Glutamatergic neuron (in vitro differentiated cells): ENCODE measurements at places on chromosomes 5 and 9. TPM values are rescaled to one million over a fixed set of nuclear protein-coding genes. Genes with fewer than 3 reads are reported as not detected.

DNA sequence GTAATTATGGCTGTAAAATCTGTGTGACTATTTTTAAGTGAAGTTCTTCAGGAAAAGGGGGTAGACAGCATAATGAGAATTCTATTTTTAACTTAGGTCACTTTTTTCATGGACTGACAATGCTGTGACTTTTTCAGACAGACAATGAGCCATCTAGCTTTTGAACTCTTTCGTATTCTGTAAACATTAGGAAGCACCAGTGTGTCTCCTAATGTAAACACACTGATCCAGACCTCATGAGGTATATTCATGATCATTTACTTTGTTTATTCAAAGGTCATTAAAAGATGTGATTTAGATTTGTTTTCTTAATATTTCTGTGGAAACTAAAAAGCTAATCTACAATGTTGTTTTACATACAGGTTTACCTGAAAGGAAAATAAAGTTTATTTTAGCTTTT, 352.6 kb downstream of the ADGRV1 start:
- no peaks in the 10 kb centered on the region for H3K36me3 ChIP-seq
- no peaks in the 10 kb centered on the region for H3K27me3 ChIP-seq
- peaks cover 7% of the 10 kb centered on the region for H3K4me1 ChIP-seq
- H3K27ac ChIP-seq = no peak overlapping the region
- DNase-seq = no peak
- H3K4me3 ChIP-seq = no peak overlapping the region

- H3K4me1 ChIP-seq = no peaks in the 10 kb centered on the region
- H3K27ac ChIP-seq = no peak overlapping the region
- H3K36me3 ChIP-seq = peaks cover 2% of the 10 kb centered on the region
- H3K4me3 ChIP-seq = no peak overlapping the region
- no peak for DNase-seq
These were observed 165.6 kb downstream of the YTHDC2 start for GRCh38 chr5:113678924-113679575.

DNA sequence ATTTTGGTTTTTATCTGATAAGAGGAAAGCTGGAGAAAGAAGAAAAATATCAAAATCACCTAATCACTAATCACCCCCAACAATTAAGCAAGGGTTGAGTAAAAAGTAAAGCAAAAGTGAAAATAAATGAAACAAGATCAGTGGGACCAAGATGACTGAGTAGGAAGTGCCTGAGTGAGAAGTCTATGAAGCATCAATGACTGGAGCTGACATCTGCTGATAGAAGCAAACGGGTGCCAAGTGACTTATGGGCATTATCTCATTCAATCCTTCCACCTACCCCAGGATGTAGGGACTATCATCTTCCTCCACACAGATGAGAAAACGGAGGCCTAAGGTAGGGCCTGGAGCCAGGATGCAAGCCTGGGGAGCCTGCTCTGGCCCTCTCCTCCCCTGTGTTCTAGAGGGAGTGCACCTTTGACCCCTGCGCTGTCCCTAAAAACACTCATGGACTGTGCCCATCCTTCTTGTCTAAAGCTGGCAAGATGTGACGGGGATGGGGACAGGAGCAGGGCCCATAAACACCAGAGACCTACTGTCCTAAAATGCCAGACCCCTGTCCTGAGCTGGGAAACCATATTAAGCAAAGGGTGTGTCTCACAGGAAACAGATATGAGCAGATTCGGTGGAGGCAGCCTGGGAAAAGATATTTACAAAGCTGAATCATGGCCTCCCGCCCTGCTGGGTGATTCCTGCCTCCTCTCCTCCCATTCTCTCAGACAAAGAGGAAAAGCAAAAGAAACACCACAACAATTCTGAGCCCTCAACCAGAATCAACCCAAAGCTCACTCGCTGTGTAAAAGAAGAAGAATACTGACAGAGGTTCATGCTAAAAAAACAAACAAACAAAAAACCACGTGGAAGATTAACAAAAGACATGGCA, 116.0 kb downstream of the AUH start:
- no peaks in the 10 kb centered on the region for H3K36me3 ChIP-seq
- no peak overlapping the region for H3K27ac ChIP-seq
- no peak overlapping the region for H3K4me3 ChIP-seq

- DNase-seq = no peak
- no peaks in the 10 kb centered on the region for H3K27me3 ChIP-seq
- H3K4me3 ChIP-seq = no peak overlapping the region
These were observed 118.8 kb downstream of the GLIS3 start for GRCh38 chr9:4180907-4181605.

GRCh38 chr5:75536147-75536546, 24.5 kb downstream of the POLK start:
- H3K36me3 ChIP-seq = peaks cover 20% of the 10 kb centered on the region
- no peak overlapping the region for H3K4me3 ChIP-seq
- H3K27ac ChIP-seq = peak overlapping the region; percentile 19
- DNase-seq = no peak
- peaks cover 10% of the 10 kb centered on the region for H3K4me1 ChIP-seq

DNA sequence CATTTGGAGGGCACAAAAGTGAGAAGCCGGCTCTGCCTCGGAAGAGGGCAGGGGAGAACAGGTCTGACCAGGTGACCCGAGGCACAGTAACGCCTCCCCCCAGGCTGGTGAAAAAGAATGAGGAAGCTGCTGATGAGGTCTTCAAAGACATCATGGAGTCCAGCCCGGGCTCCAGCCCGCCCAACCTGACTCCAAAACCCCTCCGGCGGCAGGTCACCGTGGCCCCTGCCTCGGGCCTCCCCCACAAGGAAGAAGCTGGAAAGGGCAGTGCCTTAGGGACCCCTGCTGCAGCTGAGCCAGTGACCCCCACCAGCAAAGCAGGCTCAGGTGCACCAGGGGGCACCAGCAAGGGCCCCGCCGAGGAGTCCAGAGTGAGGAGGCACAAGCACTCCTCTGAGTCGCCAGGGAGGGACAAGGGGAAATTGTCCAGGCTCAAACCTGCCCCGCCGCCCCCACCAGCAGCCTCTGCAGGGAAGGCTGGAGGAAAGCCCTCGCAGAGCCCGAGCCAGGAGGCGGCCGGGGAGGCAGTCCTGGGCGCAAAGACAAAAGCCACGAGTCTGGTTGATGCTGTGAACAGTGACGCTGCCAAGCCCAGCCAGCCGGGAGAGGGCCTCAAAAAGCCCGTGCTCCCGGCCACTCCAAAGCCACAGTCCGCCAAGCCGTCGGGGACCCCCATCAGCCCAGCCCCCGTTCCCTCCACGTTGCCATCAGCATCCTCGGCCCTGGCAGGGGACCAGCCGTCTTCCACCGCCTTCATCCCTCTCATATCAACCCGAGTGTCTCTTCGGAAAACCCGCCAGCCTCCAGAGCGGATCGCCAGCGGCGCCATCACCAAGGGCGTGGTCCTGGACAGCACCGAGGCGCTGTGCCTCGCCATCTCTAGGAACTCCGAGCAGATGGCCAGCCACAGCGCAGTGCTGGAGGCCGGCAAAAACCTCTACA, 11.8 kb downstream of the QRFP start:
- DNase-seq = no peak
- no peak overlapping the region for H3K4me3 ChIP-seq
- peaks cover 10% of the 10 kb centered on the region for H3K27me3 ChIP-seq

DNA sequence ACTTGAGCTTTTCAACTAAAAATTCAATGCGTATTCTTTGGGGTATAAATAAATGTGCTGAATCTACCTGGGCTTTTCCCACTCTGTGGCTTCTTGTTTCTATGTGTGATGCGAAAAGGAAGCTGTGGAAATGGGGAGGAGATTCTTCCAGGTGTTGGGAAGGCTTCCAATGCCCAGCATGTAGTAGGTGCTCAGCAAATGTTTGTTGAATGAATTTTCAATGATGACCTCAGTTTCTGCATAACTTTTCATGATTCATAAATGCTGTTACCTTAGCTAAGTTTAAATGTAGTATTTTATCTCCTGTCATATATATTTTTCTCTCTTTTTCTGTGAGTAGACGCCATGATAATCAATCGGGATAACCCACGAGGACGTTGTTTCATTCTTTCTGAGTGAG, 25.6 kb upstream of the KCNMB1 start:
- H3K4me1 ChIP-seq = no peaks in the 10 kb centered on the region
- no peak overlapping the region for H3K27ac ChIP-seq
- DNase-seq = no peak
- H3K4me3 ChIP-seq = no peak overlapping the region
- peaks cover 4% of the 10 kb centered on the region for H3K27me3 ChIP-seq
- no peaks in the 10 kb centered on the region for H3K36me3 ChIP-seq

DNA sequence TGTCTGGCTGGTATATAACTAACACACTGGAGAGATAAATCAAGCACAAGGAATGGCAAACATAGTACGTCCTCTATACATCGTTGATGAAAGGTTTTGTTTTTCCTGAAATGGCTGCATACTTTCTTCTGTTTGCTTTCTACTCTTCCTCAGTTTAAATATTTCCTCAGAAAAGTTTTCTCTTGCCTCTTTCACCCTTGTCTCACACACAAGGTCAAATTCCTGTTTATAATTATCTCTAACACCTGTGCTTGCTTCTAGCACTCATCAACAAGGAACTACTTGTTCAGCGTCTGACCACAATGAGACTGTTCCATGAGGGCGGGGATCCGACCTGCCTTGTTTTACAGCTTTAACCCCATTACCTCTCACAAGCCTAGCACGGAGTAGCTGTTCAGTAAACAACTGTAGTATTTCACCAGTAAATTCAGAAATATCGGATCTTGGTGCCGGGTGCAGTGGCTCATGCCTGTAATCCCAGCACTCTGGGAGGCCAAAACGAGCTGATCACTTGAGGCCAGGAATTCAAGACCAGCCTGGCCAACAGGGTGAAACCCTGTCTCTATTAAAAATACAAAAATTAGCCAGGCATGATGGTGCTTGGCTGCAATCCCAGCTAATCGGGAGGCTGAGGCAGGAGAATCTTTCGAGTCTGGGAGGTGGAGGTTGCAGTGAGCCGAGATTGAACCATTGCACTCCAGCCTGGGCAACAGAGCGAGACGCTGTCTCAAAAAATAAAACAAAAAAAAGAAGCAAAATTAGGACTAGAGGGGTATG, 37.0 kb downstream of the NR6A1 start:
- no peak overlapping the region for H3K27ac ChIP-seq
- H3K4me3 ChIP-seq = no peak overlapping the region
- no peaks in the 10 kb centered on the region for H3K36me3 ChIP-seq
- no peak for DNase-seq

GRCh38 chr9:113503131-113503541, 39.6 kb downstream of the RGS3 start:
- no peak overlapping the region for H3K4me3 ChIP-seq
- H3K27me3 ChIP-seq = no peaks in the 10 kb centered on the region
- DNase-seq = no peak
- no peaks in the 10 kb centered on the region for H3K36me3 ChIP-seq

DNA sequence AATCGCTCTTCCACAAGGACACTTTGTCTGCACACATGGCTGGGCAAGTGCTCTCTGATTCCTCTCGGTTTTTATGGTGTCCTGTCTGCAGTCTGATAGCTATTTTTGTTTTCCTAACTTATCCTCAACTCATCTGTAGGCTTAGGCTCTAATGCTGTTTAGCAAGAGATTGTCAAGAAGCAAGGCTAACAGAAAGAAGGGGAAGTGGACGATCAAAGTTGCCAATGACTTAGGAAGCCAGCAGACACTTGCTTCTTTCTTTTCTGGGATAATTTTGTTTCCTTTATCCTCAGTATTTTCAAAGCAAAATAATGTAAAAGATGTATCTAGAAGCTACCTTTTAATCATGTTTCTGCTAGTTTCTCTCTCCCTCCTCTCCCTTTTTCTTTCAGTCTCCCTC, 130.7 kb downstream of the PRKACG start:
- no peak overlapping the region for H3K27ac ChIP-seq
- no peaks in the 10 kb centered on the region for H3K27me3 ChIP-seq
- no peaks in the 10 kb centered on the region for H3K4me1 ChIP-seq
- no peaks in the 10 kb centered on the region for H3K36me3 ChIP-seq

- no peak overlapping the region for H3K4me3 ChIP-seq
- H3K27me3 ChIP-seq = peaks cover 3% of the 10 kb centered on the region
- DNase-seq = no peak
- H3K36me3 ChIP-seq = no peaks in the 10 kb centered on the region
- peaks cover 8% of the 10 kb centered on the region for H3K4me1 ChIP-seq
These were observed 32.8 kb upstream of the TNFAIP8 start for GRCh38 chr5:119322948-119323537.

GRCh38 chr5:158699298-158699880, 400.3 kb downstream of the EBF1 start:
- no peak overlapping the region for H3K27ac ChIP-seq
- H3K4me1 ChIP-seq = peaks cover 53% of the 10 kb centered on the region

DNA sequence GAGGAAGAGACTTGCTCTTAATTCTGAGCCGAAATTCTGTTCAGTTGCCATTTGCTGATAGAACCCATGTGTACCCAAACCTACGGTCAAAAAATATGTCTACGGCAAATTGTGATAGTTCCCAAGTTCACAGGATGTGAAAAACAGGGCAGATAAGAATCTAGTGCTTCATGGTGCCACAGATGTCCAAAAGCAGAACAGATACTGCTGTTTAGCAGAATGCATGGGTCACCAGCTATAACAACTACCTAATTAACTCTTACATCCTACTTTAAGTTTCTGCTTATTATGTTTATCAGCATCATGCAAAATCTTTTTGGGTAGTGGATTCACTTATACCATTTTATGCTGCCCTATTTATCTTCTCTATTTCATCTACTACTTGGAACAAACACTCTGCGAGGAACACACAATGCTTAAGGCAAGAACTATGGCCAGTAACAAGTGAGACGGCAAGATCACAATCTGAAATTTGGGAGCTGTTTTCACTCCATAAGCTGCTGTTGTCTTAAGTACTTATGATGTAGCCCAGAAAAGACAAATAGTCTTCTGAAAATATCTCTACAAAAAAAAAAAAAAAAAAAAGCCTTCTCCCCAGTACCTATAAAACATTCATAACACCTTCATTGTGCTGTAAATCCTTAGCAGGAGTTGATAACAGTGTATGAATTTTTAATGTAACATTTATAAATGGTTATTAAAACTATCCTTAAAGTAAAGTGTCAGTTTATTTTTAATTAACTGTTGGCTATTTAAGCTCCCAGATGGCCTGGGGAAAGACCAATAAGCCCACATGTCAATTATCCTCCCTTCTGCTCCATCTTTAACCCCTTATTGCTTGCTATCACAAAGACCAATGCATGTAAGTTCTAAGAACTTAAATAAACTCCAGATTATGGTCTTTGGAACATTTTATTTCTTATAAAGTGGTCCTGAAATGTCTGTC, 232.3 kb downstream of the TLR4 start:
- peak overlapping the region; percentile 50 for H3K4me3 ChIP-seq
- no peak for DNase-seq
- H3K36me3 ChIP-seq = no peaks in the 10 kb centered on the region
- peaks cover 27% of the 10 kb centered on the region for H3K4me1 ChIP-seq

DNA sequence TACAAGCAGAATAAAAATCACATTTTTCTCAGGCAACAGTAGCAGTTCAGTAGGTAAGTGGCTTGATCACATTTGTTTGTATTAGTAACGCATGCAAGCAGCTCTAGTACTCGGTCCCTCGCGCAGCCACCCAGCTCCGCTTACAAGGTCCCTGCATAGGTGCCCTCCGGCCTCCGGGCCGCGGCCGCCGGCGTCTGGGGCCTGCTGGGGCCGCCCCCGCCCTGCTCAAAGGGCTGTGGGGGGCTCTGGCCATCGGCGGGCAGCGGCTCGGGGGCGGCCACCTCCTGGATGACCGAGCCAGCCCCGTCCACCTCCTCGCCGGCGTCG, 50.2 kb upstream of the UBAC1 start:
- H3K36me3 ChIP-seq = no peaks in the 10 kb centered on the region
- DNase-seq = peak; percentile 13
- H3K4me3 ChIP-seq = no peak overlapping the region
- peaks cover 20% of the 10 kb centered on the region for H3K4me1 ChIP-seq

HRCT1 gene
- total RNA-seq = not detected

VCAN gene
- 152 TPM for total RNA-seq

TRIP13 gene
- 3.9 TPM for total RNA-seq

SLC44A1 gene
- 9.6 TPM for total RNA-seq

PITX1 gene
- 0.76 TPM for total RNA-seq
